ENCODE measurements at places on chromosomes 2 and 18. TPM values are rescaled to one million over a fixed set of nuclear protein-coding genes. Genes with fewer than 3 reads are reported as not detected.

Gene SERPINB4
- not detected for polyA plus RNA-seq

DNA sequence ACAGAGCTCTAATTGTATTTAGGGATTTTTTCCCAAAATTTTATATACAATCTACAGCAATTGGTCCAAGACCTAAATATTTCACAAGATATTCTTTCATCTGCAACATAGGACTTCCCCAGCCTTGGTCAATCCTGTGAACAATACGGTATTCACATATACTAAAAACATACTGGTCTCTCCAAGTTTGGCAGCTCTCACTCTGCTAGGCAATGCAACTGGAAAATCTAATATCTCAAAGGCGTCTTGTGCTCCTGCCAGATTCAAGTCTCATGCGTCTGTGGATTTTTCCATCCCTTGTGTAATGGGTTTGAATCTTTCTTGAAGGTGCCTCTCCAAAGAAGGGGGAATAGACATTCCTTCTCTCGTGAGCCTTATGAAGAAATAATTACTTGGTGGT is 27.4 kb upstream of the MBOAT2 start:
- peak; percentile 43 for DNase-seq

DNA sequence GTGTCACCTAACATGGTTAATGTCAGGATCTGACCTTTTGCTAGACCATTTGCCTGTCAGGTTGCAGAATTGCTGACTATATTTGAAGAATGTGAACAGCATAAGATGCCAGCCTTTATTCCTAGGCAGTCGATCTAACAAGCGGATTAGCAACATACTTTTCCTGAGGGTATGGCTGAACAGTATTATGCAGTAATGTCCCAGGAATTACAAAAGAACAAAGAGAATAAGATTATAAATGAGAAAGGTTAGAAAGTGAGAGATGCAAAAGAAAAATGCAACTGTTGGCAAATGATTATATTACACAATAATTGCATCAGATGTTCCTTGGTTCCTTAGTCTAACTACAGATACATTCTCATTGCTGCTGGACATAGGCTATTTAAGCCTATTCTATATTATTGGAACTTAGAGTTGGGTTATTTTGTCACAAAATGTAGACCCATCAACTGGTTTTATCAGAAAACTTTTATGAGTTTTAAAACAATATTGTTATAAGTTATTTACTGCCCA is 647.1 kb upstream of the CRIM1 start:
- no peak for DNase-seq

- no peak for DNase-seq
Measured at GRCh38 chr18:23908827-23909226, 105.7 kb upstream of the TTC39C start.

GRCh38 chr2:30382995-30383394 is 64.1 kb upstream of the LCLAT1 start:
- no peak for DNase-seq

DNA sequence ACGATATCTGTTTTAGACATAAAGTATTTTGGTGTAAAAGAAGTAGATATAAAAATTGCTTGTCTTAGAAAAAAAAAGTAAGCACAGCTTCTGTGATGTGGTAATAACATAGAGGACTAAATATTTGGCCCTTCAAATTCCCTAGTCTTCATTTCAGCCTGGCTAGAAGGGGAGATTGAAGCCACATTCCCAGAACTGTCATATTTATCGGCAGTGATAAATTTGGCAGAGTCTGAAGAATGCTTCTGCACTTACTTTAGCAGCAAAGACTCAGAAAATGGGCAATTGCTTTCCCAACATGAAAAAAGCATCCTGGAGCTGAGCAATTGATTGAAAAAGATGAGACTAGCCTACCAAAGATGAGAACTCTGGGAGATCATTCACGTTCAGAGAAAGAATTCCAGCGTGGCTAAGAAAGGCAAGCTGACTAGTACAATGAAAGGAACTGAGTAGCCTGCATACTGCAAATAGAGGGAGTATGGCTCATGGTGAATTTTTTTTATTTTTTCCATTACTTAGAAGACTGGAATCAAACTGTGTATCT is 278.7 kb upstream of the KLHL29 start:
- DNase-seq: no peak

DNA sequence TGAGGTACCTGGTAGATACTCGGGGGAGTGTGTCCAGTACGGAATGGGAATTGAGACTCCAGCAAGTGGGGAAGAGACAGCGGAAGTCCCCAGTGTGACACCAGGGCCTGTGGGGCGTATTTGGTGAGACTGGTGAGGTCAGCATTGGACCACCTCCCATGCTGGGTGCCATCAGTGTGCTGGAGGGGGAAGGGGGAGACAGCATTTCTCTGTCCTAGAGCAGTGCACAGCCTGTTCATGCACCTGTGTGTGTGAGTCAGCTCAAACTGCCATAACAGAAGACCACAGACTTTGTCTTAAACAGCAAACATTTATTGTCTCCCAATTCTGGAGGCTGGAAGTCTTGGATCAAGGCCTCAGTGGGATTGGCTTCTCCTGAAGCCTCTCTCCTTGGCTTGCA is 301.8 kb downstream of the GBX2 start:
- DNase-seq: no peak

- no peak for DNase-seq
Measured at GRCh38 chr18:32902568-32903330, 129.9 kb upstream of the KLHL14 start.

Gene EPG5
- 22.6 TPM for polyA plus RNA-seq

Gene ACADL
- not detected for polyA plus RNA-seq

Measured in GM23248 (cell line).